ENCODE measurements at places on chromosomes 2 and 18.

- no peak for DNase-seq
Observed at GRCh38 chr2:132374551-132374950, 42.1 kb upstream of the GPR39 start.

DNA sequence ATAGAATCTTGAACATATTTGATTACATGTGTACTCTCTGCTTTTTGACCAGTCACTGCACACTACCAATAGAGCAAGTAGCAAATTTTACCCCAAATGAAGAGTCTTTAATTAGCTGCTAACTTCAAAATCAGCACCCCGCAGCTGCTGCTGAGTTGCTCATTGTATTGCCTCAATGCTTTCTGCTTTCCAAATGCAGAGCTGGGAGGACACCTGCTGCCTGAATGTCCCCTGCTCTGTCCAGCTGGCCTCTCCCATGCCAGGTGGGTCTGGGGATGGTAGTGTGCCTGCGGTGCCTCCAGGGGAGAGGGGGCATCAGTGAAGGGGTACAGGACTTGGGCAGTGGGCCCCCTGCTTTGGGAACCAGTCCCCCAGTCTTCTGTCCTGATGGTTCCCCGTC lies 184.8 kb downstream of the PRKCE start:
- no peak for DNase-seq

GRCh38 chr2:127641846-127642507 lies 4.0 kb upstream of the GPR17 start:
- peak; percentile 36 for DNase-seq

- DNase-seq: no peak
Observed at GRCh38 chr2:181218401-181218821, 238.0 kb downstream of the UBE2E3 start.

- DNase-seq: no peak
Observed at GRCh38 chr2:120348737-120349439, 3.0 kb downstream of the INHBB start.

DNA sequence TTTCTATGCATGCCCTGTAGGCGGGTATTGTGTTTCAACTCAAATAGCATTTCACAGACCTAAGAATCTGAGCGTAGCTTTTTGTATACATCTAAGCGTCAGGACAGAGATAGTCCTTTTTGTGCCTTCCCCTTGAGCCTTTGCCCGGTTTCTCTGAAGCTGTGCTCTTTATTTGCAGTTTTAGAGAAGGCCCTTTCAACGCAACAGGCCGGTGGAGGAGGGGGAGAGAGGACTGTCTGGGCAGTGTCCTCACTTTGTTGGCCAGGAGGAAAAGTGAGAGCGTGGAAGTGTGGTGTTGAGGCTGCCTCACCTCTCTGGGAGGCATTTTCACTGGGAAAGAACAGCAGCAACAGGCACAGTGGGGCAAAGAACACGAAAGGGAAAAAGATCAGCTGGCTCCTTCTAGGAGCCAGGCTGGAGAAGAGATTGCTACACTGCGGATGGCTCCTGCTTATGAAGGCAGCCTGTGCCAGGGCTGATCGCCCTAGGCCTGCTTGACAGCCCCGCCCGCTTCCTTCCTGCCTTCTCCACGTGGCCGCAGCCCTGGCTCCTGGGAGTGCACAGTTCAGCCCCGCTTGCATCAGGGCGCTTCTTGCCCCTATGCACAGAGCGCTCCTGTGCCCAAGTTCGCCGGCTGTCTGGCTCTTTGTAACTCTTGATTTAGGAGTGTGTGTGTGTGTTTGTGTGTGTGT lies 195.6 kb upstream of the POU3F3 start:
- DNase-seq: no peak

- no peak for DNase-seq
Observed at GRCh38 chr2:205657579-205657978, 24.7 kb upstream of the NRP2 start.

DNA sequence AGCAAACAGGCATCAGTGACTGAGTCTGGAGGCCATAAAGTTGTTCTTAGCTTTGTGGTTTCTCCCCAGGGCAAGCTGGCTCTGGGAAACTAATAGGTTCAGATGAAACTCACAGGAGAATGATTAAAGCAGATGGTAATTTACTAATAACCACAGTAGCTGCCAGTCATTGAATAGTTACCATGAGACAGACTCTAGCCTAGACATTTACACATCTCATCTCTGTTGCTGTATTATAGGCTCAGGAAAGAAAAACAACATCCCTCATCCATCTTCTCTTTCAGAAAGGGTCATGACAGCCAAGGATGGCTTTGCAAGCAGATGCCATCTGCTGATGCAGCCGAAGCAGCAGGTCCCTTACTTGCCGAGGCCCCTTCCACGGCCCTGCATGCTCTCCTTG lies 314.0 kb upstream of the ID2 start:
- DNase-seq: no peak

GRCh38 chr2:182043861-182044260 lies 58.2 kb downstream of the PPP1R1C start:
- DNase-seq: no peak

DNA sequence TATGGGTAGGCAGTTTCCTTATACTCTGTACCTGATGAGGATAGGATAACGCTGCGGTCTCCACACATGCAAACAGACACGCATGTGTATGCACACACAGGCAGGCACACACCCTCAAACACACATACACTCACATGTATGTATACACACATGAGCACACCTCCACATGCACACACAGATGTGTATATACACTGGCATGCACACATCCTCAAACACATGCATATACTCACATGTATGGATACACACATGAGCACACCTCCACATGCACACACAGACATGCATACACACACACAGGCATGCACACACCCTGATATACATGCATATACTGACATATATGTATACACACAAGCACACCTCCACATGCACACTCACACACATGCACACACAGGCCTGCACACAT lies 267.8 kb upstream of the HDAC4 start:
- no peak for DNase-seq

- no peak for DNase-seq
Observed at GRCh38 chr2:195364015-195364965, 292.7 kb upstream of the SLC39A10 start.

DNA sequence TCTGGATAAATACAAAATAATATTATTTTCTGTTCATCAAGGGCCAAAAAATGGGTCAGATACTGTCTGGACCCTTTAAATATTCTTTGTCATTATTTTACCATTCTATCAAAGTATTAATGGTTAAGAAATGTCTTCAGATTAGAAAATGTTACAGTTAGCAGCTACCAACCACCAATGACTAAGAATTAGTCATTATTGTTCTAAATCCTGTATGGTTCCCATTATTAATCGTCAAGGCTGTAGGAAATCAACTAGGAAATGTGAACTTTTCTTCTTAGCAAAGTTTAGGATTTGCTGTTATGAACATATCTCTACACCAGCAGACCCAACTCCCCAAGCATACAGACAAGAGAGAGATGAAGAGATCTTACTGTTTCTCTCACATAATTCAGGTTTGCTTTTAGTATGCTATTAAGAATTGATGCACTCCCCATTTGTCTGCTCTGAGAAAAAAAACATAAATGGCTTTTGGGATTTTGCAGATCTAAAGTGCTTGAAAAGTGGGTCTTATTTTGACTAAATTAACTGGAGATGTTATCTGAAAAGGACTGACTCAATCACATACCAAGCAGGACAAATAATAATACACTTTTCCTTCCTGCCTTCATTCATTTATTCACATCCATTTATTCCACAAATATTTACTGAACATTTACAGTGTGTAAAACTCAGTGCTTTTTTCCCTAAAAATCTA lies 147.7 kb downstream of the PPP1R1C start:
- DNase-seq: no peak

GRCh38 chr2:12180031-12180430 lies 433.6 kb downstream of the LPIN1 start:
- DNase-seq: no peak

DNA sequence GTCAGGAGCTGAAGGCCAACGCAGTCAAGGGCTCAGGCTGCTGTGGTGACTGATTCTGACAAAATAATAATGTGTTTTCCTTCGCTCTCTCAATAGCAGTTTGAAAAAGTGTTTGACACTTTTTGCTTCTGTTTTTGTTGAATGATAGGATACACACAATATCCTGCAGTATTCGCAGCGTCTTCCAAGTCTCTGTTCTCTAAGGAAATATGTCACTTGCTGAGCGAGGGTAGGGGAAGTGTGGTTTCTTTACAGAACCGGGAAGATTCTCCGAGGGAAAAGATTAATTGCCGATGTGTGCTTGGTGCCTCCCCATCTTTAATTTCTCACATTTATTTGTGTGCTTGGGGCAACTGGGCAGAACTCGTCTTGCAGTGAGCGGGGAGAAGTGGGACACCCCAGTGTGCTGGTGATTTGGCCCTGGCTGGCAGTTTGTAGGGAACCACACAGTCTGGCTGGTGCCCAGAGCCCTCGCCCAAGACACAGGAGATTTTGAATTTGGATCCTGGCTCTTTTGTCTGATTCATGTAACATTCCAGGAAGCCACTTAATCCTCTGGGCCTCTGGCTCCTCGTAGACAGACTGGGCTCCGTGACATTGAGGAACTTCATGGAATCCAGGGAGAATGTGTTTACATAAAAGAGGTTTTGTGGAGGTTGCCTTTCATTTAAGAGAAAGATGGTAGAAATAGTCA lies 169.4 kb downstream of the LDLRAD4 start:
- no peak for DNase-seq

DNA sequence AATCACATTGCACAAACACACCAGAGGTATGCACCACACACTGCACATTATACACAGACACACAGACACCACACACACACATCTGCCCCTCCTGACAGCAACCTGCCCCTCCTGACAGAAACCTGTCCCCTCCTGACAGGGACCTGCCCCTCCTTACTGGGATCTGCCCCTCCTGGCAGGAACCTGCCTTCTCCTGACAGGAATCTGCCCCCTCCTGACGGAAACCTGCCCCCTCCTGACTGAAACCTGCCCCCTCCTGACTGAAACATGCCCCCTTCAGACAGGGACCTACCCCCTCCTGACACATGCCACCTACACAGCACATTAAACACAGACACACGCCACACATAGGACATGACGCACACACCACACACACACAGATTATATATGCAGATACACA lies 88.9 kb downstream of the PXDN start:
- no peak for DNase-seq

DNA sequence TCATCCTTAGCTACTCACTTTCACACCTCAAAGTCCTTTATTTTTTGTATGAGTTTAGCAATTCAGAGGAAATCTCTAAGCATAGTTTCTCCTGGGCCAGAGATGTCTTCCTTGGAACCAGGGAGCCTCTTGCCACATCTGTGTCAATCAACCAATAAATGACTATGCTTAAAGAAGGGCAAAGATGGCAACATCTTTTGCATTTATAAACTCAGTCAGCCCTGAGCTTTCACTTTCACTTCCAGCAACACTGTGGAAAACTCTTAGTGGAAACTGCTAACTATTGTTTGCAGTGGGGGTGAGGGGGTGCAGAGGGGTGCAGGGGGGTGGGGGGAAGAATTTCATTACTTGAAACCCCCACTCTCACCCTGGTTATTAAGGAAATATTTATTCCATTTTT lies 3.4 kb downstream of the ACVR1C start:
- DNase-seq: no peak

- DNase-seq: no peak
Observed at GRCh38 chr2:21382701-21383520, 259.1 kb downstream of the TDRD15 start.

- DNase-seq: no peak
Observed at GRCh38 chr2:124978597-124978996, 953.5 kb downstream of the CNTNAP5 start.

- peak; percentile 45 for DNase-seq
Observed at GRCh38 chr18:44758861-44759631, 78.4 kb downstream of the SETBP1 start.

GRCh38 chr2:177758591-177759371 lies 313.8 kb downstream of the PDE11A start:
- DNase-seq: no peak

DNA sequence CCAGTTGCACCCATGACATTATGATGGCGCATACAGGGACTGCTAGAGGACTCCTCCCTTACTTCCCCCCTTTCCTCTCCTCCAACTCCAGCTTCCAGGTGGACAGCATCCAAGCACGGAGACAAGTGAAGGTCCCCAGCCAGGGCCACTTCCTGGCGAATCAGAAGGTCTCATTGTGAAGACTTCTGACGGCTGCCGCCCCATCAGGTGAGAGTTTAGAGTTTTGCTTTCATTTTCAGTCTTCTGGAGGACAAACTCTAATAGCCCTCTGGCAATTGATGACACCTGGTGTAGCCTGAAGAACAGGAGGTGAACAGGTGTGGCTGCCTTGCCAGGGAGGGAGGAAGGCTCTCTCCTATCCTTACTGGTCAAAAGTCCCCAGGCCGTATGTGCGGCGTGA lies 77.3 kb upstream of the KCNH7 start:
- DNase-seq: no peak

- DNase-seq: no peak
Observed at GRCh38 chr18:48151421-48152065, 221.1 kb upstream of the SMAD2 start.

GRCh38 chr2:157236404-157236803 lies 21.1 kb upstream of the GALNT5 start:
- no peak for DNase-seq

- DNase-seq: no peak
Observed at GRCh38 chr2:237546040-237546875, 20.1 kb upstream of the PRLH start.

- no peak for DNase-seq
Observed at GRCh38 chr18:65414501-65414900, 336.3 kb upstream of the CDH7 start.

DNA sequence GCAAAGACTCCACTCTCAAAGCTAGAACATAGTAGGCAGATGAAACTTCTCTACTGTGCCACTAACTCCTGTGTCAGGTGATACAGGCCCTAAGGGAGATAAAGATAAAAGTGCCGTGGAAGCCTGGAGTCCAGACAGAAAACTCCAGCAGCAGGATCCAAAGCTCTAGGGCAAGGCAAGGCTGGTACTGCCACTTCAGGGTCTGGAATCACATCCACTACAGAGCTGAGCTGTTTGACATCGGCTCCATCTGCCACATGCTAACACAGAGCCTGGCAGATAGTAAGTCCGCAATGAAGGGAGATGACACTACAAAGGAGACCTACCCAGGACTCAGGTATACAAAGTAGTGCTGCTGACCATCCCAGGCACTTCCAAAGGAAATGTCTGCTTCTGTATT lies 34.4 kb downstream of the EPG5 start:
- DNase-seq: no peak

GRCh38 chr2:68435615-68436014 lies 31.5 kb downstream of the FBXO48 start:
- no peak for DNase-seq

- DNase-seq: no peak
Observed at GRCh38 chr2:47907039-47907781, 912 bp upstream of the FBXO11 start.

GRCh38 chr2:95041060-95041823 lies 15.7 kb downstream of the MAL start:
- no peak for DNase-seq

GRCh38 chr2:124476291-124476690 lies 451.2 kb downstream of the CNTNAP5 start:
- no peak for DNase-seq

DNA sequence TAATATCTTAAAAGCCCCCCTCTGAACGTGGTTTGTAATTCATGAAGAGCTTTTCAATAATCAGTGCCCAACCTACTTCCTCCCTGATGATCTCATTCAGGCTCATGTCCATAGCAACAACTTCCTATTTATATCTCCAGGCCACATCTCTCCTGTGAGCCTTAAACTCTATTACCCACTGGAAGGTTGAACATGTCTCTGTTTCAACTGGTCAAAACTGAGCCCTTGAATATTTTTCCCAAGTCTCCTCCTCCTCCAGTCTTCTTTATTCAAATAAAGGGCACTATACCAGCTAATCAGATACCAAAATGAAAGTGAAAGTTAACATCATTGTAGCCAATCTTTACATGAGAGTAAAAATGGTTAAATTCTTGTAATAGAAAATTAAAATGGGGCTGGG lies 63.7 kb upstream of the ITGA4 start:
- DNase-seq: no peak

- no peak for DNase-seq
Observed at GRCh38 chr2:74845991-74846390, 12.1 kb downstream of the HK2 start.
